HEK293T (cell line): ENCODE measurements at places on chromosomes 2 and 18.

GRCh38 chr18:313931-314330 lies 46.1 kb upstream of the THOC1 start:
- no peak for DNase-seq

DNA sequence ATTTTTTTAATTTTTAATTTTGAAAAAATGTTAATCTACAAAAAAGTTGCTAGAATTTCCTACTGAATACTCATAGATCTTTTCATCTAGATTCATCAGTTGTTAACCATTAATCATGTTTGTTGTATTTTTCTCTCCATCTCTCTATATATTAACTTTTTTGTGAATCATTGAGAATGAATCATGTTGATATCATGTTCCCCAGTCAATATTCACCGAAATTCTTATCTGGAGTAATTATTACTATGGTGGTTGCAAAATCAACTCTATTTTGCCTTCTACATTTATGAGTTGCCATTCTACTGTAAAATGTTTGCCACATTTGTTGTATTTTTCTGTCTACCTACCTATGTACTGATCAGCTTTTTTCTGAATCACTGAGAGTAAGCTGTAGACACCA lies 154.0 kb downstream of the SPP2 start:
- no peak for DNase-seq

DNA sequence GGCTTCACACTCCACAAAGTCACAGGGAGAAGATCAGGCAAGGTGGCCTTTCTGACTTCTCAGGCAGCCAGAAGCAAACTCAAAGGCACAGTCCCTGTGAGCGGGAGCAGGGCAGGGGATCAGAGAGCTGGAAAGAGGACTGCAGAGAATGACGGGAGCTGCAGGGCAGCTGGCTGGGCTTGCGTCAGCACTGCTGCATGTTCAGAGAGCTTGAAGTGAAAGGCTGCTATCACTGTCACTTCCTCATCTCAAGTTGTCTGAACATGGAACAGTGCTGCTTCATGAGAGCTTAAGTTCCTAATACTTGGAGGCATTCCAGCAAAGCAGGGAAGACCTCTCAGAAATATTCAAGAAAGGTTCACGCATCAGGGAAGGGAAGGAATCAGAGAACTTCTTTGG lies 20.4 kb downstream of the TGFBRAP1 start:
- no peak for DNase-seq

DNA sequence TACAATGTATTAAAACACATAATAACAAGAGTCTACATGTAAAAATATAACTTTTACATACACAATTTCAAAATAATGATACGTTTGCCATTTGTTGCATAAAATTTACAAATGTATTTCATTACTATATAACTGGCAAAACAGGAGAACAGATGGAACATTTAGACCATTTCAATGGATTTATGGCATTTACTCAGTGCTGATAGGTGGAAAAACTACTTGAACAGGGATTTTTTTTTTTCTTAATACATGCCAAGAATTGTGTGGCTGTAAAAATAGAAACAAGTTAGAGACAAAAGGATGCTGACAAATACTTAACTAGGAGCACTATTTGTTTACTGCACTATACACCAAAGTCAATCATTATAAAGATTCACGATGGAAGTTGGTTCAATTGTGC lies 266.8 kb upstream of the CCDC68 start:
- no peak for DNase-seq

DNA sequence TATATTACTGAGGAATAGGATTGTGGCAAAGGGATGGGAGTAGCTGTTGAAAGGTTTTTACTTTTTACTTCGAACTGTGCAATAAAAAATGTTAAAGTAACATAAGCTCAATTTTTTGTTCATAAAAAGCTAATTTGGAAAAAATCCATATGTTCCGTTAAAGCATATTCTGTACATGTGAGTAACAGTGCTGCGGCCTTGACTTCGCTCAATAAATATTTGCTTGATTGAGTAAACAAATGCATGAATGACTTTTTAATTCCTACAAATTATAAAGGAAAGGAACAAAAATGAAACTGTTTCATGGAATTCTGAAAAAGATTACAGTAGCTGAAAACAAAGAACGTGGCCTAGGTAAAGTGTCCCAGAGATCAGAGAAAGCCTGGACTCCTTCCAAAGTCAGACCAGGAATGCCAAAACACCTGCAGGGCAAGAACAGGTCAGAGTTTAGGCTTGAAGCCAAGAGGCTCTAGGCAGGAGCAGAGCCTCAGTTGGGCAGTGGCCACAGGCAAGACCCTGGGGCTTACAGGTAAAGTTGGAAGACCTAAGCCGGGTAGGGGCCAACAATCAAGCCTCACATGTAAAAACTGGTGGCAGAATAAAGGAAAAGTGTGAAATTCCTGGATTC lies 44.3 kb upstream of the FIGN start:
- DNase-seq = no peak

- DNase-seq = no peak
Observed at GRCh38 chr2:151325581-151326095, 31.8 kb upstream of the TNFAIP6 start.

- no peak for DNase-seq
Observed at GRCh38 chr18:25066516-25066915, 285.4 kb downstream of the ZNF521 start.

GRCh38 chr18:62982600-62983251 lies 267.4 kb downstream of the PHLPP1 start:
- DNase-seq = peak; percentile 44

GRCh38 chr2:54411801-54412354 lies 44.2 kb upstream of the SPTBN1 start:
- peak; percentile 50 for DNase-seq

GRCh38 chr18:77102259-77103040 lies 30.1 kb downstream of the MBP start:
- DNase-seq = peak; percentile 10

- DNase-seq = peak; percentile 65
Observed at GRCh38 chr18:7038330-7038851, 79.2 kb downstream of the LAMA1 start.

- DNase-seq = no peak
Observed at GRCh38 chr2:107174171-107174570, 288.2 kb upstream of the ST6GAL2 start.

GRCh38 chr2:29509397-29509796 lies 394.2 kb downstream of the CLIP4 start:
- DNase-seq = no peak

- DNase-seq = no peak
Observed at GRCh38 chr18:24825397-24825796, 365.0 kb downstream of the HRH4 start.

GRCh38 chr2:69641887-69642708 lies 1.4 kb downstream of the AAK1 start:
- no peak for DNase-seq

DNA sequence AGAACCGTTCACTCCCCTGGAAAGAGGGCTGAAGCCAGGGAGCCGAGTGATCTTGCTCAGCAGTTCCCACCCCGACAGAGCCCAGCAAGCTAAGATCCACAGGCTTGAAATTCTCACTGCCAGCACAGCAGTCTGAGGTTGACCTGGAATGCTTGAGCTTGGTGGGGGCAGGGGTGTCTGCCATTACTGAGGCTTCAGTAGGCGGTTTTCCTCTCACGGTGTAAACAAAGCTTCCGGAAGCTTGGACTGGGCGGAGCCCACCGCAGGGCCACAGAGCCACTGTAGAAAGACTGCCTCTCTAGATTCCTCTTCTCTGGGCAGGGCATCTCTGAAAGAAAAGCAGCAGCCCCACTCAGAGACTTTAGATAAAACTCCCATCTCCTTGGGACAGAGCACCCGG lies 180.8 kb downstream of the WDR7 start:
- no peak for DNase-seq

GRCh38 chr2:189506514-189506976 lies 65.3 kb downstream of the WDR75 start:
- DNase-seq = no peak

DNA sequence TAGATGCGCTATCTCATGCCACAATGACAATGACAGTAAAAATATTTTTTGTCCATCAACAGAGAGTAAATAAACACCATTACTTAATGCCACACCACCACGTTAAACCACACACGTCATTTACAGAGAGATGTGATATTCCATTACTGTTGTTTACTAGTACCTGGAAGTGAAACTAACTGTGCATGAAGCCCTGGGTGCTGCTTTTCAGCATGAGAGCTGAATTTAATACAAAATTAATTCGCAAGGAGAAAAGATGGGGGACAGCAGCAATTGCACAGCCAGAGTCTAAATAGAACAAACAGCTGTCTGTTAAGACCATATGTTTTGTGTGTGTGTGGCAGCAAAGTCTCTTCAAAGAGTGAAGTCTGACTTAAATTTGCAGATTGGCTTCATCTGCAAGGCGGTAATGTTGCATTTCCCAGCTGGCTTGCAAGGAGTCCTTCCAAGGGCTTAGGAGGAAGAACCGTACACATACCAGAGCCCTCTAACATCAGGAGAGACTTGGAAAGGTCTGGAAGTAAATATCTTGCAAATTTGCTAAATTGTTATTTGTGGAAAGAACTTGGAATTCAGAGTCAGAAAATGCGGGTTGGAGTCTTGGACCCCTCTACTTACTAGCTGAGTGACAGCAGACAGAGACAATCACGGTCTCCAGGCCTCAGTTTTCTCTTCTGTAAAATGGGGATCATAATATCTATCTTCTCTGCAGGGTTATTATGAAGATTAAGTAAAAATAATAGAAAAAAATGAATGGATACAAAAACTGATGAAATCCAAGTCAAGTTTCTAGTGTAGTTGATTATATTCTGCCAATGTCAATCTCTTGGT lies 127.6 kb downstream of the ALPK2 start:
- DNase-seq = no peak

GRCh38 chr2:127640082-127641072 lies 5.6 kb upstream of the GPR17 start:
- peak; percentile 22 for DNase-seq

DNA sequence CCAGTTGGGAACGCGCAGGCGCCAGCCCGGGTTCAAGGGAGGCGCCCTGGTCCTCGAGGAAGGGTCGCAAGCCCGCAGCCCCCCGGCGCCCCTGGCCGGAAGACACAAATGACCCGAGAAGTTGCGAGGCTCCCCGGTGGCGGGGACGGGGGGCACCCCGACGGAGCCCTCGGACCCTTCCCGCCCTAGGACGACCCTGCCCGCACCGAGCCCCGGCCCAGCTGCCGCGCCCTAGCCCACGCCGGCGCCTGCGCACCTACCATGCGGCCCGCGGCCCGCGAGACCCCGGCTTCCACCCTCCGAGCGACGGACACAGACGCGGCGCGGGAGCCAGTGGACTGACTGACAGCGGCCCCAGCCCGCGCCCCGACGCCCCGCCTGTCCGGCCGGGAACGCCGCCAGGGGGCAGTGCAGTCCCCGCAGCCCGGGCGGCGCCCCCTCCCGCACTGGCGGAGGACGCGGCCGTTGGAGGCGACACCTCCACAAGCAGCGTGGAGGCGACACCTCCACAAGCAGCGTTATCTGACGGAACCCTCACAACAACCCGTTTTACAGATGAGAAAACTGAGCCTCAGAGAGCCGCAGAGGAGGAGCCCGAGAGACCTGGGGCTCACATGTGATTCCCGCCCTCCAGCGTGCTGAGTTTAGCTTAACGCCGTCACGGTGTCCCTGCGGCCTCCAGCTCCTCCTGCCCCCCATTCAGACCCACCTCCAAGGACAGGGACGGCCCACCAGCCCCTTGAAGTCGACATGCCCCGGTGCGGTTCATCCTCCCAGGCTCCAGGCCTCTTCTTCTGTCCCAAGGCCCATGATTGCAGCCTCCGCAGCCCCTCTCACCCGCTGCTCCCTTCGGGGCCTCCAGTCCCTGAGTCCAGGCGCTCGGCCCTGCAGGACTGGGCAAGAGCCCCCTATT lies at the start of gene NMUR1:
Gene NMUR1 (minus strand): TSS at position 347 of the 913 bp plus-strand sequence. CDS start 84 bp downstream, at position 263.
- DNase-seq = peak; percentile 74

DNA sequence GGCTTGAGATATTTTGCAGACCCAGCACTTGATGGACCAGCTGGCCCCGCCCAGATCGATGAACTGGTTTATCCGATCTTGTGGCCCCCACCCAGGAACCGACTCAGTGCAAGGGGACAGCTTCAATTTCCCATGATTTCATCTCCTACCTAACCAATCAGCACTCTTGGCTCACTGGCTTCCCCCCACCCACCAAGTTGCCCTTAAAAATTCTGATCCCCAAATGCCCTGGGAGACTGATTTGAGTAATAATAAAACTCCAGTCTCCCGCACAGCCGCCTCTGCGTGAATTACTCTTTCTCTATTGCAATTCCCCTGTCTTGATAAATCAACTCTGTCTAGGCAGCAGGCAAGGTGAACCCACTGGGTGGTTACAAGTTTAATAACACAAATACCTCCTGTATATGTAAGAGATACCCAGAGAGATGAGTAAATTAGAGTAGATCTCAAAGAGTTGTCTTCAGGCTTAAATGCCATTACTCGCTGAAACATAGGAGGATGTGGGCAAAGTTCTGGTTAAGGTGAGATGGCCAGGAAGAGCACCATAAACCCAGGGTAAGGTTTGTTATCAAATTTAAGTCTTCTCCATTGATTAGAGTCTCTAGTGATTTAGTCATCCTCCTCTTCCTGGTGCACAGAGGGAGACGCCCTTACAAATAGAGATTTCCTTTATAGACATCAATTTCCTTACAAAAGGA lies 222.8 kb downstream of the ARL4C start:
- no peak for DNase-seq

GRCh38 chr2:237540823-237541222 lies 25.6 kb upstream of the PRLH start:
- no peak for DNase-seq

DNA sequence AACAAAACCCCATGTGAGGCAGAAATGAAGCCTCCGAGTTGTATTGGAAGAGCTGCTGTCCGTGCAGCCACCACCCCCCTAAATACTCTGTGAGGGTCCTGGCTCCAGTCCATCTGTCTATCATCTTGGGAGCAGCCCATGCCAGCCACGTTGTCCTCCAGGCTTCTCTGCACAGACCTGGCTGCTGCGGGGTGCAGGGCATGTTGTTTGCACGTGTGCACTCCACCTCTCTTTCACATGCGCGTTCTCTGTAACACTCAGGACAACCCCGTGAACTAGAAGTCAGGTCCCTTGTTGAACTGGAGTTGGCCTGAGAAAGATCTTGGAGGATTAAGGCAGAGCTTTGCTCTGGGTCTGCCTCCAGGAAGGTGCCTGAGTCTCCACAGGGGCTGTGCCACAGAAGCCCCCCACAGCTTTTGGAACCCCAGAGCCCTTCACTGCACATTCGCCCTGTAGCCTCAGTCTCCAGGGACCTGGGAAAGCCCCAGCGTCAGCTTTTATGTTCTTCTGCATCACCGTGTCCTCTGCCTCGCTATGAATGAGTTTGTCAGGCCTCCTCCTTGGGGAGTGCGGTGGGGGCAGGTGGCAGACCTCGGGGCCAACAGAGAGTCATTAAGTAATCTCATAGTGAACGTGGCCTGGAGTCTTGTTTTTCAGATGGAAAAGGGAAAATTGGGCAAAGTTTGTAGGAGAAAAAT lies 16.6 kb downstream of the RTP5 start:
- no peak for DNase-seq

DNA sequence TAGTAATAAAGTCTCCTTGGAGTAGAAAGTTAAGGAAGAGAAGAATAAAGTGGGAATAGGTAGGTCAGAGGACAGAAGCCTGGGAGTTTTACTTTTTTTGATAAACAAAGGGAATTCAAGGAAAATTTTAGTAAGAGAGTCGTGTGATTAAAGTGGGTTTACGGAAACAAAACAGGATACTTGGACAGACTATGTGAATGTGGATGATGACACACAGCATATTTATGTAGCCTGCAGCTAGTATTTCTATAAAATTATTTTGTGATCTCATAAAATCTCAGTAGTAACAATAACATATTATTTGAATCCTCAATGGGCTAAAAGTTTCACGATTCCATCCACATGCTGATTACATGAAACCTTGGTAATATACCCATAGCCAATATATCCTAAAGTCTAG lies 450.7 kb upstream of the PIK3C3 start:
- no peak for DNase-seq
